ENCODE measurements at places on chromosomes 1 and 21.

DNA sequence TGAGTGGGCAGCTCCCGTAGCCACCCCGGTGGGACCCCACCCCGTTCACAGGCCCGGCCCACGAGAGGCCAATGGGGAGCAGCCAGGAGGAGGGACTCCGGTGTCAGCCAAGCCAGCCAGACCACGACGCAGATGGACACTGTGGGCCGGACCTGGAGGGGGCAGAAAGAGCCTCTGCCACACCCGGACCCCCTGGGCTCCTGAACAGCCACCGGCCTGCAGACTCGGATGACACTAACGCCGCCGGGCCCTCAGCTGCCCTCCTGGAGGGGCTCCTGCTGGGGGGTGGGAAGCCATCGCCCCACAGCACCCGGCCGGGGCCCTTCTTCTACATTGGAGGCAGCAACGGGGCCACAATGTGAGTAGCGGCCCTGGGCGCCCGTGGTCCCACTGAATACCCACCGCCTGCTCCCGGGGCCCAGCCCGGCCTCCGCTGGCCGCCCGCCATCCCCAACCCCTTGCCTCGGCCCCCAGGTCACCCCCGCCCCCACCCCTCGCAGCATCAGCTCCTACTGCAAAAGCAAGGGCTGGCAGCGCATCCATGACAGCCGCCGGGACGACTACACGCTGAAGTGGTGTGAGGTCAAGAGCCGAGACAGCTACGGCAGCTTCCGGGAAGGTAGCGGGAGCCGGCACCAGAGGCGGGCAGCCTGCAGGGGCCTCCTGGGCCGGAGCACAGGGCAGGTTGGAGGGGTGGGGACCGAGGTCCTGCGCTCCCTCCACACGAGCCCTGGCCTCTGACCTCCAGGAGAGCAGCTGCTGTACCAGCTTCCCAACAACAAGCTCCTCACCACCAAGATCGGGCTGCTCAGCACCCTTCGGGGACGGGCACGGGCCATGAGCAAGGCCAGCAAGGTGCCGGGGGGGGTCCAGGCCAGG lies 6.5 kb downstream of the TTLL10 start:
- DNase-seq, result no peak

DNA sequence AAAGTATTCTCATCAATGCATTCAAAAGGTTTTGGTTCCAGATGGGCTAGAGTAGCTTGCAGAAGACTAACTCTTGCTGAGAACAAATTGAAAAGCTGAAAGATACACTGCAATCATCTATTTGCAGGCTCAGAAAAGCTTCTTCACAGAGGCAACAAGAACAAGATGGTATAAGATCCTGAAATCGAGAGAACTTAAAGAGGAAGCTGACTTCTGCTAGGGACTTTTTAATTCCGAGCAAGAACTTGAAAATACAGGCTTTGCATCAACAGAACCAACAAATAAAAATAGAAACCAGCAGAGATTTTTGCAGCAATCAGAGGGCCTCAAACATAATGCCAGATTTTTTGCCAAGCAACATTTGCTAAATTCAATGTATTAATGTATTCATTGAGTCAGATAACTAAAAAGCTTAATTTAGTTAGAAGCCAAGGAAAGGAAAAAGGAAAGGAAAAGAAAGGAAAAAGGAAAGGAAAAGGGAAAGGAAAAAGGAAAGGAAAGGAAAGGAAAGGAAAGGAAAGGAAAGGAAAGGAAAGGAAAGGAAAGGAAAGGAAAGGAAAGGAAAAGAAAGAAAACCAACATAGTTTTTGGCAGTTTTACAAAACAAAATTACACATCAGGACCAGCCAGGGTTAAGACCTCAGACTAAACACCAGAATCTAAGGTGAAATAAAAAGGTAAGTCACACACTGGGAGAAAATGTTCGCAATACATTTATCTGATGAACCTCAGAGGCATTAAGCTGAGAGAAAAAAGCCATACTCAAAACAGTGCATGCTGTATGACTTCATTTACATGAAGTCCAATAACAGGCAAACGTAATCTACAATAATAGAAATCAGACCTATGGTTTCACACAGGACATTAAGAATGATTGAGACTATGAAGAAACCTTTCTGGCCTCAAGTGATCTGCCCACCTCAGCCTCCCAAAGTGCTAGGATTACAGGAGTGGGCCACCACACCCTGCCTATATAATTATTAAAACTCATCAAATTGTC lies 42.6 kb downstream of the FAF1 start:
- no peak for DNase-seq

DNA sequence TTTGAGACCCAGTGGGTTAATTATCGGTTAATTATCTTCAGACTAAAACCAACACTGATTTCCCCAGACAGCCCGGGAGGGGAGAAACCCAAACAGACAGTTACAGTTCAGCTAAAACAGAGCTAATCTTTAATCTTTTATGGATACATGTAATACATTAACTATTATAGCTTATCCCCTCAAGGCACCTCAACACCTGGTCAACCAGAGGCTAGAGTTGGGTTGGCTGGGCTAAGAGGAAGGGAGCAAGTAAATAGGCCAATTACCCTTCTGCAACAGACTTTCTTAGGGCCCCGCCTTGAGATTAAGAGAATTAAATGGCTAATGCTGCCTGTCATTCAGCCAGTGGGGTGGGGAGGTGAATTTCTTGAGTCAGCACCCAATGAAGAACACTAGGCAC lies 6.6 kb upstream of the MED18 start:
- DNase-seq, result no peak

GRCh38 chr21:27300770-27301169 lies 333.9 kb upstream of the ADAMTS5 start:
- DNase-seq, result no peak

- no peak for DNase-seq
These were observed 1.8 kb downstream of the TRIM46 start for GRCh38 chr1:155175281-155175926.

DNA sequence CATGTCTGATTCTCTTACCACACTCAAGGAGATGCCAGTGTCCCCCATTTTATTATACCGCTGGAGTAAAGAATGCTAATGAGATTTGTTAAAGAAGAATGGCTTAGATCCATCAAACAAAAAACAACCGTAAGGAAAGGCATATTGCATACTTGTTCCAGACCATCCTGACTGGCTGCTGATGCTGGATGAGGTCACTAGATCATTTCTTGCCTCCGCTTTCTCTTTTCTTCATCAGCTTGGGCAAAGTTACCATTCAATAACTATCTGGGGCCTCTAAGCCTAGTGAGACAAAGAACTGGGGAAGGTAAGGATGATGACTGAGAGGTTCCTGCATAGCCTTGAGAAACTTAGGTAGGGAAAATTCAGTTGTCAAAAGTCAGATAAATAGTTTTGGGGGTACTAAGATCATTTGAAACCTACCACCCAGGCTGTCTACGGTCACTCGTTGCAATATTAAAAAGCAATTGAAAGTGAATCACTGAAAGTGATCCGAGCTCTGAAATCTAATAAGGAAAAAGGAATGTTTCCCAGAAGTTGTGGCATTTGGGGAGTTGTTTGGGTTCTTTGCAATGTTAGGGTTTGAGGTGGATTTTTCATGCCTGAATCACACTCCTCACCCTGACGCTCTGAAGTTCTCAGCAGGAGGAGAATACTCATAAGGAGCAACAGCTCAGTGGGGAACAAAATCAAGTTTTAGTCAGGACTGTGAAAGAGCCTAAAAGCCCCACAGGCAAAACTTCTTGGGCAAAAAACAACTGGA lies 176.8 kb downstream of the HHIPL2 start:
- no peak for DNase-seq

GRCh38 chr1:178864326-178864725 lies 6.6 kb downstream of the ANGPTL1 start:
- DNase-seq, result no peak

DNA sequence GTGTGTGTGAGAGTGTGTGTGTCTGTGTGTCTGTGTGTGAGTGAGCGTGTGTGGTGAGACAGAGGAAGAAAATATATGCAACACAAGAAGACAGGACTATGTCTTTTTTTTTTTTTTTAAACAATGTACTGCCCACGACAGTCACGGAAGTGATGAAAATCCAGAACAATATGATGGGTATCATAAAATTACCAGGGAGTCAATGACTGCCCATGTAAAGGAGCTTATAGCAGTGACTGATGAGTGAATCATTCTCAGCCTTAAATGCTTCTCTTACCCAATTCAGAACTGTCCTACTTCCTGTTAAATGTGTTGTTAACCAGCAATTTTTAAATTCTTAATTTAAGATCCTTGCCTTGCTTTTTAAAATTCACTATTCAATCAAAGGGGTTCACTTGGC lies 46.6 kb downstream of the RGS7 start:
- no peak for DNase-seq

GRCh38 chr1:45205011-45205909 lies 1.1 kb downstream of the ZSWIM5 start:
- DNase-seq, result no peak

- DNase-seq, result no peak
These were observed 97.3 kb upstream of the HMCN1 start for GRCh38 chr1:185636848-185637247.

- no peak for DNase-seq
These were observed 68.7 kb downstream of the ARID4B start for GRCh38 chr1:235259133-235259778.

GRCh38 chr1:229035054-229035747 lies 235.7 kb upstream of the RAB4A start:
- no peak for DNase-seq

DNA sequence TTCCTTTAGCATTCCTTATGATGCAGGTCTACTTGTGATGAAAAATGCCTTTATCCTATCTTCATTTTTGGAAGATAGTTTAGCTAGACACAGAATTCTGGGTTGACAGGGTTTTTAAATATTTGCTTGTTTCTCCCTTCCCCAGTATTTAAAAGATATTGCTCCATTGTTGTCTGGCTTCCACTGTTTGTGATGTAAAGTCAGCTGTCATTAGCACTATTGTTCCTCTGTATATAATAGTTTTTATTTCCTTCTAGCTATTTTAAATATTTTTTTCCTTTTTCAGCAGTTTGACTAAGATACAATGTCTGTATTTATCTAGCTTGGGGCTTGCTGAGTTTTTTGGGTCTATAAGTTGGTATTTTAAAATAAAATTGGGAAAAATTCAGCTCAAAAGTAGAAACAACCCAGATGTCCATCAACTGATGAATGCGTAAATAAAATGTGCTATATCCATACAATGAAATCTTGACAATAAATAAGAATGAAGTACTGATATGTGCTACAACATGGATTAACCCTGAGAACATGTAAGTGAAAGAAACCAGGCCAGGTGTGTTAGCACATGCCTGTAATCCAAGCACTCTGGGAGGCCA lies 11.2 kb downstream of the IFT25 start:
- no peak for DNase-seq

DNA sequence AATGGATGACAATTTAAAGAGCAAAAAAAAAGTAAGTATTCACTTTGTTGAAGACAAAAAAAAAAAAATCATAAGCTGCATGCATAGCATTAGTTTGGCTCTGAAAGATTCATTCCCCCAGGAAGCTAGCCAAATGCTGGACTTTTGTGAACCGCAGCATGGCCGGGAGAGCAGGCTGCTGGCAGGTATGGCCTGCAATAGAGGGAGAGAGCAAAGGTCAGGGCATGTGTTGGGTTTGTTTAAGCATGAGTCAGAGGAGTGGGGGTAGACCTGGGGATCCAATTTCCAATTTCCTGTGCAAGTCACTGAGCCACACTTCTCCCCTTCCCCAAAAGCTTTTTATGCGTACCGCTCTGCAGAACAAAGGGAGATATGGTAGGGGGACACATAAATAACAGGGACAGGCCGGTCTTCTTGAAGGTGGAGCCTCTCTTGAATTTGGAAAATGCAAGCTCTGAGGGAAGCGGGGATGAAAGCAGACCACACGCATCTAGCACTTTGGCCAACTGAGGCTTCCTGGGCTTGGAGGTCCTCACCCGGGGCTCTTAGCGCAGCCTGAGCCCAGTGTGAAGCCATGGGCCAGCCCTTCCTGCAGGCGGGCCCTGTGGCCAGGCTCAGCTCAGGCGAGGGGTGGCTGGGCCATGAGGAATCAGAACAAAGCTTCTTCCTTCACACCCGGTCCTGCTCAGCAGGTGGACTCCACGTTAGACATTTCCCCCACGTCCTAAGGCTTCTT lies 171.1 kb downstream of the TOMM20 start:
- DNase-seq, result no peak

DNA sequence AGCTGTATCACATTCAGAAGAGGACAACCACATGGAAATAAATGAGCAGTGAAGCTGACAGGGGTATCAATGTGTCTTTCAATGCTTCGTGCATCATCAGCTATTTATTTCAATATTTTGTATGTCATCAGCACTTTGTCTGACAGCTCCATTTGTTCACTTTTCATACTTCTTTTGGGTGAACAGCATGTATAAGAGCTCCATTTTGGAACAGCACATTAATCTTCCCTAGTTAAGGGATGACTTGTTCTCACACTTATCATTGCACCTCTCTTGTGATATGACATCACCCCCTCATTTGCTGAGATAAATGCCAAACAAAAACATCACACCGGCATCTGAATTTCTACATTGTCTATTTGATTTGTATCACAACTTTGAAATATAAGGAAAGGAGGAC lies 190.6 kb upstream of the SAMSN1 start:
- no peak for DNase-seq

GRCh38 chr1:230760360-230760827 lies 13.2 kb downstream of the CAPN9 start:
- no peak for DNase-seq

DNA sequence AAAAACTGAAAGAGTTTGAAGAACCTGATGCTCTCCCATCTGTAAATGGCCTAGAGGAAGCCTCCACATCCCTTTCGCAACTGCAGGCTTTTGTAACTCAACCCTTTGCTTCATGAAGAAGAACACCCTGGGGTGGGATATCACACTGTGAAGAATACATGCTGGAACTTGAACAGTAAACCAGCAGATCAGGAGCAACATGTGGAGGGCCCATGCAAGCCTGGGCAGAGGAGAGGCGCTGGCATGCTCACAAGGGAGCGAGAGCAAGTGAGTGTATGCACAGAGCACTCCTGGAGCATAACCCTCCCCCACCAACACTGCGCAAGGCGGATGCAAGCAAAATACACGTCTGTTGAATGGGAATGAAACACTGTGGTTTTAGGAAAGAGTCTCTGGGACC lies 24.6 kb upstream of the SPAG17 start:
- DNase-seq, result no peak

DNA sequence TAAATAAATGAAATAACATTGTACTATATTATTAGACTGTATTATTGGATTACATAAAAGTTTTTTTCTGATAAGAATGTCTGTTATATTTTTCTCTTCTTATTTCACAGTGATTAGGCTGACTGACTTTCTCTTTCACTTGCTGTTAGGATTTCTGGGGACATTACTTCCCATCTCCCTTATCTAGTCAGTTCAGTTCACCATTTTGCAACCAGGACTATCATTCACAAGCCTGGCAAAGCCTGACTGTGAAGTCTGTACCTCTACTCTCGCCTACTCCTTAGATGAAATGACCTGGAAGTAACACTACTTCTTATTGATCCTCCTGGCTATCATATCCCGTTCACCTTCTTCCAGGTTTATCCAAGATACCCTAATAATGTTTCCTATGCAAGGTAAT lies 676.6 kb downstream of the USP25 start:
- DNase-seq, result no peak

DNA sequence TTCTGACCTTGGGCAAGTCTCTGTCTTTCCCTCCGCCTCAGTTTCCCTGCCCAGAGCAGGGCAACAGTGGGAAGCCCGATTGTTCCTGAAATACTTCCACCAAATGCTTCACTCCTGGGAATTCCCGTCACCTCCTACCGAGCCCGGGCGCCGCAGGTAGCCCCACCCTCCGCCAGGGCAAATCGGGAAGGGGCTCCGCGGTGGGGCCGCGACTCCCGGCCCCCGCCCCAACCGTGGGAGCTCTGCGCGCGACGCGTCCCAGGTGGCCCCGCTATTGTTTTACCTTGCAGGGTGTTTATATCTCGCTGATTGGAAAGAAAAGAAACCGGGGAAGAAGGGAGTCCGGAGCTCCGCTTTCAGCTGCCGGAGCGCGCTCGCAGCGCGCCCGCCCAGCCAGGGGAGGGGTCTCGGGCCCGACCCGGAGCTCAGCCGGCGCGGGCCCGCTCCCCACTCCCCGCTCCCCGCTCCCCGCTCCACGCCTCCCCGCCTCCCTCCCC lies 407 bp downstream of the IGSF3 start:
- DNase-seq, result no peak

Measured in stimulated activated CD8-positive, alpha-beta memory T cell treated with anti-CD3 and anti-CD28 coated beads, Interleukin-7, amount 100 ng/mL, for 1 hour (primary cell).